ENCODE measurements at places on chromosomes 3 and 15.

DNA sequence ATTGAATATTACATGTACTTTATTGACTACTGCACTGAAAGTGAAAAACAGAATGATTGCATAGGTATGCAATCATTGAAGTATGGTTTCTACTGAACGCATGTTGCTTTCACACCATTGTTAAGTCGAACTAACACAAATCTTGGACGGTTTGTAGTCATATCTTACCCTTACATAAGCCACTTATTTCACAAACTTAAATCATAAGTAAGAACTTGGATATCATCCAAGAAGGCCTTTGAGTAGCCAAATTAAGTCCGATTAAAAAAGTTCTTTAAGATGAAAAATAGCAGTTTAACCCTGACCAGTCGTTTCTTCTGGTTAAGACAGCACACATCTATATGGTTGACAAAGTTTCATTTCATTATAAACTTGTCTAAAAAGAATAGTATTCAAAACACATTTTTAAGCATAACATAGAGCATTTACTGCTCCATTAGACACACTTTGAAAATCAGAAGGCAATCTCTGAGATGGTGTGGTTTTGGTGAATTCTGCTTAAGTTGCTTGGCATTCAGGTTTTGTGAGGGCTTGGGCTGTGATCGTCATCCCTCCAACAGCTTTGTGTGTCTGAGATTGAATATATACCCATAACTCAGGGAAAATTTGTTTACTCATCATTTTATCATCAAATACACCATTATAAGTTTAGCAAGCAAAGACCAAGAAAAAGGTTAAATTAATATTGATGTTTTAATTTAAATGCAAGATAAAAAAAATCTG is 92.2 kb downstream of the NFKBIZ start:
- DNase-seq, result no peak

DNA sequence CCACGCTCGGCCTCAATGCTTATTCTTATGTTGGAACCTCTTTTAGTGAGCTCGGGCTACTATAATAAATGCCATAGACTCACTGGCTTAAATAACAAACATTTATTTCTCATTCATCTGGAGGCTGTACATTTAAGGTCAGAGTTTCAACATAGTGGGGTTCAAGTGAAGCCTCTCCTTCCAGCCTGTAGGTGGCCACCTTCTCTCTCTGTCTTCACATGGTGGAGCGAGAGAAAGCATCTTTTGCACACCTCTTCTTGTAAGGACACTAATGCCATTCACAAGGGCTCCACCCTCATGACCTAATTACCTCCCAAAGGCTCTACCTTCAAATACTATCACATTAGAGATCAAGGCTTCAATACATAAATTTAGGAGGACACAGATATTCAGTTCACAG is 520.3 kb upstream of the EPHA6 start:
- no peak for DNase-seq

- no peak for DNase-seq
Observed at GRCh38 chr3:121758727-121759450, 9.3 kb upstream of the GOLGB1 start.

DNA sequence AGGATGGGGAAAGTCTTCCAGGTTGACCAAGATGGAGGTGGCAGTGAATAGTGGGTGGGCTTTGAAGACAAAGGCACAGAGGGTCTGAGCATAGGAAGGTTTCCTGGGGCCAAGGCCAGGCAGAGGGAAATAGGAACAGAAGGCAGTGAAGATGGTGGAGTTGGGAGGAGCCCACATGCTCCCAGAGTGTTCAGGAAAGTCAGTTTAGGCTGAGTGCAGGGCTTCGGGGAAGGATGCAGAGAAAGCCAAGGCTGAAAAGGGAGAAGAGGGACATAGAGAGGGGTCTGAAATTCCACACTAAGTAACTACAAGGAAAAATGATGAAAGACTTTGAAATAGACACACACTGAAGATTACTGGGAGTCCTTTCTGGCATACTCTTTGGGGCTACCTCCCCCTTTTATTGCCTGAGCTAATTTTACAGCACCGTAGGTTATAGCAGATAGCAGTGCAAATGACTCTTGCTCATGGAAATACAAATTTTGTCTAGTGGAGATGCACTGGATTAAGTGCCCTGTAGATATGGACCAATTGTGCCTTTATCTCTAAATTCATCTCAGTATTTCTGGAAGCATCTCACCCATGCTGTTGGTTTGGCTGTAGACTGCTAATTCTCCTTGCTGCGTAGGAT is 3.8 kb downstream of the CX3CR1 start:
- DNase-seq, result no peak

DNA sequence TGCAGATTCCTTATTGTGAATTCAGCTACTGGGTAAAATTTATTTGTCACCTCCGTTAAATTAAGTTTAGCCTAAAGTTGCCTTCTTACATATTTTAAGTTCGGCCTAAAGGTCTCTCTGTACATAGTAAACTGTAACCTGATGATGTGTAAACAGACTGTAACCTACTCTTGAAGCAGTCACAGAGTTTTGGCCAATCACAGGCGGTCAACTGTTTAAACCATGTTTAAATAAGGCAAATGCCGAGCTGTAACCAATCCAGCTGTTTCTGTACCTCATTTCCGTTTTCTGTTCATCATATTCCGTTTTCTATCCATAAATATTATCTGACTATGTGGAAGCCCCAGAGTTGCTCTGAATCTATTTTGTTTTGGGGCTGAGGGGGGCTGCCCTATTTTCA is 2.4 kb upstream of the ADAMTSL3 start:
- no peak for DNase-seq

DNA sequence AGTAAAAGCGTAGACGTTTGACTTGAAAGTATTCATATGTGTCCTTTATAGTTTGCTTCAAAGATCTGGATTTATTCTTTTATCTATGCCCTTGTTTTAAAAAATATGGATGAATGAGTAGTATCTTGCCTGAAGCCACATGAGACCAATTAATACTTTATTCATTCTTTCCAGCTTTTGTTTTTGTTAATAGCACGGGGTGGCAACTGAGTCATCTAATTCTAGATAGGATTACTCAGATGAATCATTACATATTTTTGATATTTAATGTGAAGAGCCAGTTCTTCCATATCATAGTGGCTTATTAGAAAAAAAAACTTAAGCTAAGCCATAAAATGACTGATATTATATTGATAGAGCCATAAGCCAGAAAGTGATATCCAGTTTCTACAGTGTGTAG is 121.9 kb downstream of the BBX start:
- no peak for DNase-seq

- DNase-seq, result no peak
Observed at GRCh38 chr3:20147361-20147760, 38.6 kb downstream of the SGO1 start.

GRCh38 chr15:93231994-93232393 is 143.0 kb upstream of the RGMA start:
- no peak for DNase-seq

DNA sequence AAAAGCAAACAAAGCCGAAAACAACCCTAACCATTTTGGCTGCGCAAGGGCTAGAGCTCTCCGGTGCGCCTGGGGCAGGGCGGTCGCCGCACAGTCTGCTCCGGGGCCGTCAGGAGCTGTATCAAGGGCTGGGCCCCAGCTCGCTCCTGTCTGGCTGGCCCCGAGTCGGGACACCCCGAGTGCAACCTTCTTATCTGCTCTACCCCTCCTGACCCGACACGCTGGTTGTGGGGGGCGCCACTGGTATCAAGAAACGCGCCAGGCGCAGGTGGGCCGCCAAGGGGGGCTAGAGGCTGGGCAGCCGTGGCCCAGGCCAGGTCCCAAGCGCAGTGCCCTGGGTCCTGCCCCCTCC is 36.0 kb downstream of the NR2F2 start:
- DNase-seq, result no peak

- DNase-seq, result no peak
Observed at GRCh38 chr3:127589600-127590281, 792 bp downstream of the TPRA1 start.

DNA sequence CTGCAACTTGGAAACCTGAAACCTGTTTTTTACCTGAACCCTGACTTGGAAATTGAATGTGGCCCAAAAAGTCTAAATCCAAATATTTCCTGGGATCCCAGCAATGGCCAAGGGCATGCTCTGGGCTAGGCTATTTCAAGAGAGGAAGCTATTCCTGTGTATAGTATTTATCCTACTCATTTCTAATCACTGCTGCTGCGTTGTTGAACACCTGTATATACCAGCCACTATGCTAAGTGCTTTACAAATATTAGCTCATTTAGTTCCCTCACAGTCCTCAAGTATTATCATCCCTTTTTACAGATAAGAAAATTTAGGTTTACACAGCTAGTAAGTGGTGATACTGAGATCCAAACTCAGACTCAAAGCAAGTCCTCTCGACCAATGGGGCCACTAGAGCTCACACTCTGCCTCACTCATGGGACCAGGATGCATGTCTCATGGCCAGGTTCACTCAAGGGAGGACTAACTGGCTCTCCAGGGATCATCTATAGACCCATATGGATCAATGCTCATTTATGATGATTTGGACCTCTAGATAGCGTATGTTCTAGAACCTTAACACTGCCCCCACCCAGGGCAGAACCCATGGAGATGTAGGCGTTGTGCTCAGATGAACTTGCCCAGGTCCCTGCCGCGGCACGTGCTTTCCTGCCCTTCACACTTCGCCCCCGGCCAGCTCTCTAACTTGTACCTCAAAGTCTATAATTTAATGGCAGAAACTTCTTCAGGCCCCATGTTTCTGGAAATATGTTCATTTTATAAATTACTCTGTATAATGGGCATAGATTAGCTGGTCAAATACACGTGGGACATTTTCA is 2.6 kb upstream of the CCR4 start:
- DNase-seq, result no peak

GRCh38 chr3:191239407-191240031 is 40.5 kb downstream of the OSTN start:
- DNase-seq, result no peak

GRCh38 chr15:44782516-44782915 is 46.2 kb downstream of the TRIM69 start:
- no peak for DNase-seq

DNA sequence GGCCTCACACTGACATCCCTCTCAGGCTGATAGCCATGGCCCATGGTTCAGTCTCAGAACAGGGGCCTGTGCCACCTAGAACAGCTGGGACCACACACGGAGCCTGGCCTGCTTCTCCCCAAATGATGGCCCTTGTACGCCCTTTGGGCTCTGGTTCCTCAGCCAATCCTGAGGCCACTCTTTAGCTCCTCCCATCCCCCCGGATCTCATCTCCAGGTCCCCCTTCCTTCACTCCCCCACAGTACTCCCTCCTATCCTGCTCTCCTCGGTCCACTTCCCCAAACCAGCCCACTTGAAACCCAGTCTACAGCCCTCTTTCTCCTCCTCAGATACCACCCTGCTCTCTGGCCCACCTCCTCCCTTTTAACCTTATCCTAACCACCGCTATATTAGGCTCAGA is 17.8 kb upstream of the ZFYVE19 start:
- no peak for DNase-seq

DNA sequence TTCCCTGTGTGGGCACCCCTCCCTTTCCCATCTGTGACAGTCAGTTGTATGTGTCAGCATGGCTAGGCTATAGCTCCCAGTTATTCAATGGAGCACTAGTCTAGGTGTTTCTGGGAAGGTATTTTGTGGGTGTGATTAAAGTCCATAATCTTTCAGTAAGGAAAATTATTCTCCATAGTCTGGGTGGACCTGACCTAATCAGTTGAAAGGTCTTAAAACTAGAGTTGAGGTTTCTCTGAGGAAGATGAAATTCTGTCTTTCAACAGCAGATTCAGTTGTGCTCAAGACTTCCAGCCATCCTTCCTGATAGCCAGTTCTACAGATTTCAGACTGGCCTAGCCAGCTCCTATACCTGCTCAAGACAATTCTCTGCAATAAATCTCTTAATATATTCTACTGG is 284.6 kb upstream of the PROK2 start:
- no peak for DNase-seq

- DNase-seq, result no peak
Observed at GRCh38 chr15:48761393-48762158, 49.3 kb downstream of the CEP152 start.

- DNase-seq, result no peak
Observed at GRCh38 chr3:111465081-111465670, 76.8 kb upstream of the CD96 start.

Data from activated CD4-positive, alpha-beta T cell treated with anti-CD3 and anti-CD28 coated beads for 4 hours (primary cell).